Stimulated activated CD8-positive, alpha-beta memory T cell treated with anti-CD3 and anti-CD28 coated beads, Interleukin-2, amount 100 ng/mL, for 48 hours (primary cell): ENCODE measurements at places on chromosomes 13 and 19.

DNA sequence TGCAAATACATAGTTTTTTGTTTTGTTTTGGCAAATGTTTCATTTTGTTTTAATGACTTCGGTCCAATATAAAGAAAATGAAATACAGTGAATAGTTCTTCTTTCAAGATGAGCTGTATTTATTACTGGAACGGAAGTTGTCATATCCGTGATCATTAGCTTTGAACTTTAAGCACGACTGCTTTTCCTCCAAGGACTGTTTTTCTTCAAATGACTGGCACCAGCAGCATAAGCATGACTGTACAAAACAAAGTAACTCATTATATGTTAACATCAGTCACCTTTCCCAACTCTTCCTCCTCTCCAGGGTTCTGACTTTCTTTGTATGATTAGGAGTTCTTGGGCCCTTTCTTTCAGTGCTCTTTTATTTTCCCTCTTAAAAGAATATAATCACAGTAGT lies 20.5 kb downstream of the EDNRB start:
- no peak for DNase-seq

- no peak for DNase-seq
These were observed 5.0 kb upstream of the JUNB start for GRCh38 chr19:12786141-12786870.

- no peak for DNase-seq
These were observed 186.2 kb upstream of the PCDH9 start for GRCh38 chr13:67416047-67416925.

GRCh38 chr13:103510007-103510535 lies 443.9 kb upstream of the SLC10A2 start:
- no peak for DNase-seq

GRCh38 chr13:43397111-43397510 lies 373.7 kb downstream of the DNAJC15 start:
- DNase-seq, result no peak

DNA sequence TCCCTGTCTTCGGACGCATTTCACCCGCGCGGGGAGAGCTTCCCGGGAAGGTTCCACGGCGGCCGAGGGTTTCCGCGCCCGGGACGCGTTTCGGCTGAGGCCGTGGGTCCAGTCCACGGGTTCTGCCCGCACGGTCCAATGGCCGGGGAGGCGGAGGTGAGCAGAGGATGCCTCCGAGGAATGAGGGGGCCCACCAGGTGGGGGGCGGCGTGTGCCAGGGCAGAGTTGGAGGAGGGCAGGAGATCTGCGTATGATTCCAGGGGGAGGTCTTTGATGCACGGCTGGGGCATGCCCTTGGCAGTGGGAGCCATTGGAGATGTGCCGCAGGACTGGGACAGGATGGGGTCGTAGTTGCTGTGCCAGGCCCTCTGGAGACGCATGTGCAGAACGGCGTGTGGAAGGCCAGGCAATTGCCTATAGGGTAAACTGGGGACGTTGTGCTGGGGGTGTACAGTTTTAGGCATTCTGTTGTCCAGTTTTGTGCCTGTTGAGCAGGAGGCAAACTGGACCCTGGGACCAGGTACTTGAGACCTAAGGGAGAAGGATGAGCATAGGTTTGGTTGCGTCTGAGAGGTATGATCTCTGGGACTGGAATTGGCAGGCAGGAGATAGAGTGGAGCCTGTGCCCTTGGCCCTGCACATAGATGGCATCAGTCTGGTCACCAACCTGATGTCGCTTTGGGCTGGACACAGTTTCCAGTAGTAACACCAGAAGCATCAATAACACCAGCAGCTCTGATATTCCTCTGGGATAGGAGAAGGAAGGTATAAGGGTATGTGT lies 751 bp downstream of the ZNF584 start:
- no peak for DNase-seq

DNA sequence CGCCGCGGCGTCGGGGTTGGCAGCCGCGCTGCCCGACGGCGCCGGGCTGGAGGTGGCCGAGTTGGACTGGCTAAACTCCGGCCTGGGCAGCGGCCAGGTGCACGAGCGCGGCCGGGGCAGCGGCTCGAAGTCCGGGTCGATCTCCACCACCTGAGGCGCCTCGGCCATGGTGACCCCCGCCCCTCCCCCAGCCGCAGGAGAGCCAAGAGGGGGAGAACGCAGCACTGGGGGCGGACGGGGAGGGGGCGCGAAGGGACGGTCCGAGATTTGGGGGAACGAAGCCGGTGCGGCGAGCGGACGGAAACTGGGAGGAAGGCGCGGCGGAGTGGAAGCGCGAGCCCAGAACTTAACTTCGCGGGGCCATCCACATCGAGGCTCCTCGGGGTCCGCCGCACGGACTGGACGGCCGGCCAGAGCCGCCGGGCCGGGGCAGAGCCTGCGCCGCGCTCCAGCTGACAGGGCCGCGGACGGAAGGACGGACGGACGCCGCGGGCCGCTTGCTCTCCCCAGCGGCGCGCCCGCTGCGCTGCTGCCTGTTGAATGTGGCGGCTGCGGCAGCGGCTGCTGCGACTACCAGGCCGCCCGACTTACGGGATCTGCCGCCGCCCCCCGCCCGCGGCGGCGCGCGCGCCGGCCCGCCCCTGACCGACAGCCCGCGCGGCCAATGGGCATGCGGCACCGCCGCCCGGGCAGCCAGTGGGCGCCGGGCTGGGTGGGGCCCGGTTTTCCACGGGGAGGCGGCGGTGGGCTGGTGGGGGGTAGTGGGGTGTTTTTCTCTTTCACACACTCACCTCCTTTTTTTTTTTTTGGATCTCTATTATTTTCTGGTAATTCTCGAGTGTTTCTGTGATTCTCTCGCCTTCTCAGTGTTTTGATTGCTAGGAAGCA lies at the start of gene FOXO1:
TSS of gene FOXO1 (minus strand) at position 597 of the 888 bp plus-strand sequence. CDS start at position 168, 429 bp downstream.
- DNase-seq, result peak; percentile 85

- DNase-seq, result no peak
These were observed 405.5 kb downstream of the TBC1D4 start for GRCh38 chr13:75076476-75076875.

DNA sequence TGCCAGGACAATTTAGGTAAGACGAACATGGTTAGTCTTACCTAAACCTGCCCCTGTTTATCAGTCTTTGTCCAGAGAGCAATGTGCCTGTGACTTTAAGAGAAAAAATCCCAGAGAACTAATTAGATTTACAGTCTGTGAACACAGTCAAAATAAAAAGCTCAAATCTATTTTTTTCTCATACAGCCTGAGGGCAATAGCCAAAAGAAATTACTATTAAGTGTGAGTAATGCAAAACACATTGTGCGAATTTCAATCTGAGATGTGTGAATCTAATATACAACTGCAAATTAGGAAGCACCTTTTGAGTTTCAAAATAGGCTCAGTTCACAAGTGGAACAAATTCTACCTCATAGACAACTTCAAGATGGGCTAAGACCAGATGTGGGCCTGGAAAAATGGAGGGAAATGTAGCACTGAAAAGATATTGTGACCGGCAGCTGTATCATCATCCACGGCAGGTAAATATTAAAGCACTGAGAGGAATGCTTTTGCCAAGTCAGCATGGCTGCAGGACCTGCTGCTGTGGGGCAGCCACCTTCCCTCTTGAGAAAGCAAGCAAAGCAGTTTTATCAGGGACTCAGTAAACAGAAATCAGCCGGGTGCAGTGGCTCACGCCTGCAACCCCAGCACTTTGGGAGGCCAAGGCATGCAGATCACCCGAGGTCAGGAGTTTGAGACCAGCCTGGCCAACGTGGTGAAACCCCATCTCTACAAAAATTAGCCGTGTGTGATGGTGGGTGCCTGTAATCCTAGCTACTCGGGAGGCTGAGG lies 114.8 kb downstream of the KATNAL1 start:
- no peak for DNase-seq

GRCh38 chr19:3834349-3835054 lies 34.3 kb downstream of the ZFR2 start:
- DNase-seq, result no peak

- no peak for DNase-seq
These were observed 72.2 kb downstream of the KCTD15 start for GRCh38 chr19:33868788-33869412.

- DNase-seq, result no peak
These were observed 60.9 kb downstream of the PEX11G start for GRCh38 chr19:7427944-7428343.

DNA sequence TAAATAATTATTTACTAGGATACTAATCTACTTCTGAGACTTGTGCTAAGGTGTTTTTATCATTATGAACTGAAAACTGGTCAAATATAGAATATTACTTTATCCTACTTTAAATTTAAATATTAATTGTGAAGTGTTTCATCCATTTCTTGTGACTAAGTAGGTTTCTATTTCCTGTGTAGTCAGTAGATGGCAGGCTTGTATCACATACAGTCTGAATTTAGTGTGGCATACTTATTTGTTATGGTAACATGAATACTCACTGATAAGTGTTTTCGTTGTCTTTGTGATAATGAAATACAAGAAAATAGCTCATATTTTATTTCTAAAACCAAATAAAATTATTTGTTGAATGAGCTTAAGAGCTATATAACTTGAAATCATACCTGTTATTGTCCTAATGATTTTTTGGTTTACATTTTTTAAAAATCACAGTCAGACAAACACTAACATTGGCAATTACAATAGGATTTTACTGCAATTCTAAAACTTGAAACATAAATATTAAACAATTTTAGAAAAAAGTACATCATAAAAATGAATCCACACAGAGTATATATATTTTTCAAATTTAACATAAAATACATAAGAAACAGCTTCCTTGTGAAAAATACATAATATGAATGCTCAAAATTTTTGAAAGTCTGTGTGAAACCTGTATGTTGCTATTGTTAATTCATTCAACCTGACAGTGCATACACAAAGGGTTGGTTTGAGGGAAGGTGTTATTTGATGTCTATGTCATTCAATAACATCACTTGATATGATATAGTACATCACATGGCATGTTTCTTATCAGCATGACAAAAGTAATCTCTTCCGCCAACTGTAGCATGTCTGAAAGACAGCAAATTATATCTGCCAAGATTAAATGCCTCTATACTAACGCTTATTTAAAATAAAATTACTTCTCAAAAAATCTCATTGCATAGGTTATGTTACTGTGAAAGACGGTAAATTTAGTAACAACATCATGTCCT lies 904.8 kb upstream of the PCDH20 start:
- no peak for DNase-seq

DNA sequence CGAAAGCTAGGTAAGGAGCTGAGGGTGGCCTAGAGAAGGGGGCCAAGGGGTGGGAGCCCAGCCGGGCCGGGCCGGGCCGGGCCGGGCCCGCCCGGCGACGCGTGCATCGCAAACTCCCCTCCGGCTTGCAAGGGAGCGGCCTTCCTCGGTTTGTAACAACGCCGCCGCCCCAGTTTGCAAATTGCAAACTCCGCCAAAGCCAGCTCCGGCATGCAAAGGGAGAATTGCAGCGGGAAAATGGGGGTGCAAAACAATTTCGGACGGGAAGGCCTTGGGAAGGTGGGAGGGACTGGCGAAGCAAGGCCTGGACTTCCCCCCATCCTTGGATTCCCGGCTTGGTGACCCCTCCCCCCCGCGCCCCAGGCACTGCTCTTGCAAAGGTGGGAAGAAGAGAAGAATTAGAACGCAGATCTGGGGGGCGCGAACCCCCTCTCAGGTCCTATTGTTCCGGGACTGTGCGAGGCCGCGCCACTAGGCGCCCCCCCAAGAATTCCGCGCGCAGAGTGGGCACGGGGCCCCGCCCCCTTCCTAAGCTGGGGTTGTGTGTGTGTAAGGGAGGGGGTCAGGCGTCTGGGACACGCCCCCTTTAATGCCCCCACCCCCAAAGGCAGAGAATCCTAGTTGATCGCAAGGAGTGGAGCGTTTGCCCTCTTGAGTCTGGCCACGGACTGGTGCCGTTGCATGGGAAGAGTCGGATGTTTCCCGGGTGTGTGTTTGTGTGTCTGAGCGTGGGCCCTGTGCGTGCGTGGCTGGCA lies 926 bp downstream of the PRR12 start:
- peak; percentile 36 for DNase-seq

DNA sequence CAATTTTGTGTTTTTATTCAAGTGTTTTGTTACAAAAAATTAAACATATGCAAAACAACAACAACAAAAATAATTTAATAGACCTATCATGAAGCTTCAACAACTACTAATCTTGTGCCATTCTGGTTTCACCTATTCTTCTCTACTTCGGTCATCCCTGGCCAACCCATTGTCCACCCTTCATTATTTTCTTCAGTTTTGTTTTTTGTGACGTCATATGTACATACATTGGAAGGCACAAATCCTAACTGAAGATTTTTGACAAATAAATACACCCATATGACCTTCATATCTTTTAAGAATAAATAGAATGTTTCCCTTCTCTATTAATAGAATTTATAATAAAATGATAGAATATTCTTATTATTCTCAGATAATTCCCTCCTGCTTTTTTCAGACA lies 69.2 kb downstream of the ZNF429 start:
- no peak for DNase-seq

DNA sequence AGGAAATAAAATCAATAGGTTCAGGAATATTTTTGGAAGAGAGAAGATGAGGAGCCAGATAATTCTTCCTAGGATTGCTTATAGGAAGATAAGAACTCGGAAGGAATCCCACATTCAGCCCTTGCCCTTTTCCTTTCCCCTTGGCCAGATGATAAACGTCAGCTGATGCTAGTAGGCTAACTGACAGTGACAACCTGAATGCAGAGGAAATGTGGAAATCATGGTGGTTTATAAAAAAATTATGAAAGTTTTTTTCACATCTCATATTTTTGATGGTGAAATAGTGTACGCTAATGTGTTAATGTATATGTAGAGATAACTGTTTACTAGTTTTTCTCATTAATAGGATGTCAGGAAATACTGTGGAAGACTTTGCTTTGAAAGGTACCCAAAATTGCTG lies 56.9 kb downstream of the EDNRB start:
- no peak for DNase-seq

DNA sequence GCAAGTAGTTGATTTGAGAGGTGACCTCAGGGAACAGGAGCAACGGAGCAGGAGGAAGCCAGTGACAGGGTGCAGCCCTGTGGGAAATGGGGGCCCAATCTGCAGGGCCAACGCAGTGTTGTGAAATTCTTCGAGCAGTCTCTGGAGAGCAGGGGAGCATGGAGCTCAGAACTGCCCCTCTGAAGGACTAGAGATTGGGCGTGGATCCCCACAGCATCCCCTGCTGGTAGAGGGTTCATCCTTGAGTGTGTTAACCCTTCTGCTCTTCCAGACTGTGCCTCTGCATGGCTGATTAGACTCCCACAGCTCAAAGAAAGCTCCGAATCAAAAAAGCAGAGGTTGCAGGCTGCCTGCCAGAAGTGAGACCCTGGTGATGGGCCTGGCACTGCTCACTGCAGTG lies 77.9 kb upstream of the UQCRFS1 start:
- DNase-seq, result no peak

GRCh38 chr19:2532252-2533071 lies 56.5 kb downstream of the GADD45B start:
- no peak for DNase-seq
